ENCODE measurements at places on chromosomes 3 and 15.

DNA sequence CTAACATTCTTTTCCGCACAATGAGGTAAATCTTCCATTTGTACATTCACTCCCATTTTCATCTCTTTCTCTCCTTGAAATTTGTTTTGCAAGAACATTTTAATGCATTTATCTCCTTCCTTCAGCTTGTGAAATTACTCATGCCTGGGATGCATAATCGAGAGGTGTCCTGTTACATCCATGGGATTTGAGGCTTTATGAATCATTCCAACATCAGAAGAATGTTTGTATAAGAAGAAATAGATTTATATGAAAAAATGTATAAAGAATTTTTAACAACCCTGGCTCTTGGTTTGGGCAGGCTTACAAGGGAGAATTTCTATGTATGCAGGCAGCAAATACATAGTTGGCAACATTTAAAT, 93.2 kb upstream of the MBNL1 start:
- DNase-seq = no peak

GRCh38 chr15:73683777-73684580, at the start of gene CD276:
TSS of gene CD276 (plus strand) at chr15:73684383. CDS start at chr15:73699640, 15,257 bp downstream.
- DNase-seq = no peak

GRCh38 chr3:104032283-104032682, 1334.4 kb upstream of the ALCAM start:
- DNase-seq = no peak

DNA sequence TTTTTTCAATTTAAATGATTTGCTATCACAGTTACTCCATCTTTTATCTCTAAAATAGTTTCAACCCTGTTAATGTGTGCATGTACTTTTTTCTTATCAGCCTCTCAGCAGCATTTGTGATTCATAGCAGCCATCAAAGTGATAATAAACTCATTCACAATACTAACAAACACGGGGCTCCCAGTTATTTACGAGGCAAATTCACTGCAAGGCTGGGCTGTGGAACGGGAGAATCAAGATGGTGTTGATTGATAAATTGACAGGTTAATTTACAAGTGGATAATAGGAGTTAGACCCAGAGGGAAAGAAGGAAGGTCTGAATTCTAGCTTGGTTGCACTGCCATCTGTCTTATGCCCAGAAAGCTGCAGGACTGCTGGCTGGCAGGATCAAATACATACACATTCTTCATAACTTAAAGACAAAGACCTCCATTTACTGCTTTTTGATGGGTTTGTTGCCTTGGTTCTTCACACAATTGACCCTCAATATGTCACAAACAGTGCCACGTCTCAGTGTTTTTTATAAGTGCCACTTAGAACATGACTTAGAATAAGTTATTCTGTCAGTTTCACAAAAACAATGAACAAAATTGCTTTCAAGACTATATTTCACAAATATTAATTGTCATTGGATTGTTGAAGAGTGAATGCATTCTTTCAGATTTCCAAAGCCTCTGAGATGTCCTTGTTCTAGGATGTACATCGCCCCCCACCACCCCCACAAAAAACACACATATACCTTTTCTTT, 562.8 kb downstream of the NR2F2 start:
- no peak for DNase-seq

DNA sequence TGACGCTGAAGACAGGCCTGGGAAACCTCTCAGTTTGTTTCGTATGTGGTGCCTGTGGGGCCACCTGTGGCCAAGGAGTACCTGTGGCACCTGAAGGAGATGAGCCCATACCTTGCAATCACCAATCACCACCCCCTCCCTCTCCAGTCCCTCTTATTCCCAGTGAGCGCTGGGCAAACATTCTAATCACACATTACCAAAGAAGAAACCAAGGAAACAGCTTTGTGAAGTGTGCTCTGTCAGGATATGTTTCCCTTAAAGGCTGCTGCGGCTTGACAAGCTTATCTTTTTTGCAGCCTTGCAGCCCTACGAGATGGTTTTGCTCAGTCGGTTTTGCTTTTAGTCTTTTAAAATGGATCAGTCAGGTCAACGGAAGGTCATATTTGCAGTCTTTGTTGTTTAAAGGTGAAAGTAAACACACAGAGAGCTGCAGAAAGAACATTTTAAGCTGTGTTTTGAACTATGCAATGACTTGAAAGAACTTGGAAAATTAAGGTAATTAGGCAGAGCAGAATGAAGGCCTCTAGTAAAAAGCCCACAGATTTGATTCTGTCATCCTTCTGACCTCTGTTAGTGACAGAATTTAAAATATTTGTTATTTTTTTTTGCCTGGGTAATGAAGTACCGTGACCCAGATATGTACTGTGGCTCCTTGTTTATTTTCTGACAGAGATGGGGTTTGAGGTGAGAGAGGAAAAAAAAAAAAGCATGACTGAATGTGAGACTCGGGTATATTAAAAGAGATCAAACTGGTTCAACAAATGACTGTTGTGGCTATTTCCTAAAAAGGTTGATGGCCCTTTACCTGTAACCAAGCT, 461.4 kb downstream of the NSUN3 start:
- DNase-seq = no peak

DNA sequence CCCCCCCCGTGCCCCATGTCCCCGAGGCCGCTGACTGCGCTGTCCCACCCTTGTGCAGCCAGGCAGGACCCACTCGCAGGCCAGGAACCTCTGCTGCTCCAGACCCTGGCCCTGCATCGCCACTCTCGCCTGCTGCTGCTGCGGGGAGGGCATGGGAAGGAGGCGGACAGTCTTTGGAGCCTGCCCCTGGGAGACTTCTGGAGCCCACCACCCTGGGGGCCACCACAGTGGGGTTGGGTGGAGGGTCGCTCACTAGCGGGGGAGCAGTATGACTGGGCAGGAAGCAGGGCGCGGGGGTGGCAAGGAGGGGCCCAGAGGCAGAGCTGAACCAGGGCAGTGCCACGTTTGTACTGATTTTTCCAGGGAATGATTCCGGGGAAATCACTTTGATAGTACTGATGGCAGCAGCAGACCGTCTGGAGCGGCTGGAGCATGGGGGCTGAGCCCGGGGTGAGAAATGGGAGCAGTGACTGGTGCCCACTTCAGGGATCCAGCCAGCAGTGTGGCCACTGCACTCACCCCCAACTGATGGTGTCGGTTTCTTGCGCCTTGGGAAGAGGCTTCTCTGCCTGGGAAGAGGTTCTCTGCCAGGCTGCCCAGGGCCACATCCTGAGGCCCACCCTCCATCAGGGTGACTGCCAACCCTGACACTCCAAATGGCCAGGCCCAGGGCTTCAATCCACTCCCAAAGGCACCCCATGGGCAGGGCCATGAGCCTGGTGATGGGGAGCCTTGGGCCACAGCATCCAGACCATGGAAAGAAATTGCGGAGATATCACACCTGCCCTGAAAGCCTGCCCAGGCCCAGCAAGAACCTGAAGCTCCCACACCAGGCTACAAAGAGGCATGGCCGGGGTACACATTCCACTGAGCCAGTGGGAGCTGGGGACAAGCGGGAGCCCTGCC, 53.7 kb downstream of the LSAMP start:
- DNase-seq = no peak

- DNase-seq = peak; percentile 33
Observed at GRCh38 chr3:130894130-130894985, 474 bp downstream of the ATP2C1 start.

- no peak for DNase-seq
Observed at GRCh38 chr3:184751204-184752040, 39.6 kb upstream of the MAGEF1 start.

DNA sequence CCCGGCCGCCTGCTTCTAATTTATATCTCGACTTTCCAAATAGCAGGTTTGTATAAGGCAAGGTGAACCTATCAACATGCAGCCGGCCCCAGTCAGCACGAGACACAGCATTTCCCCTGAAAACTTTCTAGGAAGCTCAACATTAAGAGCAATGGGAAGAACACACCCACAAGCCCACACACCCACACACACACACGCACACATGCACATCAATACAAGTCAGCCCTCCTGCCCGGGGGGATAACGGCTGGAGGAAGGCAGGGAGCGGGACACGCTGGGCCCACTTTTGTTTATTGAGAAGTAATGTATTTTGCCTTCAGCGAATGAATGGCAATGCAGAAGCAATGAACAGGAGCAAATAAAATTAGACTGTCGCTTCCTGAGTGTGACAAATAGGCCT, 83.5 kb downstream of the PCSK6 start:
- DNase-seq = no peak

DNA sequence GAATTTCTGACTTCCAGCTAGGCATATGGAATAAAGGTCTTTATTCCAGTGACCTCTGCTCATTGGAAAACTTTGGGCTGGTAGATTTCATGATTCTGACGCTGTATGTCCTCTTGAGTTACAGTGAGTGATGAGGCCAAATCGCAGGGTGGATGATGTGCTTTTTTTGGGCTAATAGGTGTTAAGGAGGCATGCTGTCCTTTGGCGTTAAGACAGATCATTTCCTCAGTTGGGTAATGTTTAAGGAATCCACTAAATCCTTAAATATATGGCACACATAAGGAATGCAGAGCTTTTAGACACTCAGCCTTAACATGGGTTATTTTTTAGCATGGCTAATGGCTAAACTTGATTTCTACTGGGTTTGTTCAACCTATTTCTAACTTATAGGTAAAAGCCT, 87.9 kb downstream of the LPP start:
- no peak for DNase-seq

GRCh38 chr3:151133917-151134450, 48.5 kb downstream of the MED12L start:
- no peak for DNase-seq

GRCh38 chr3:81864272-81864671, 102.8 kb upstream of the GBE1 start:
- DNase-seq = no peak

GRCh38 chr15:57048930-57049549, 130.6 kb downstream of the TCF12 start:
- DNase-seq = no peak

- DNase-seq = no peak
Observed at GRCh38 chr3:190564175-190564574, 50.3 kb downstream of the IL1RAP start.

DNA sequence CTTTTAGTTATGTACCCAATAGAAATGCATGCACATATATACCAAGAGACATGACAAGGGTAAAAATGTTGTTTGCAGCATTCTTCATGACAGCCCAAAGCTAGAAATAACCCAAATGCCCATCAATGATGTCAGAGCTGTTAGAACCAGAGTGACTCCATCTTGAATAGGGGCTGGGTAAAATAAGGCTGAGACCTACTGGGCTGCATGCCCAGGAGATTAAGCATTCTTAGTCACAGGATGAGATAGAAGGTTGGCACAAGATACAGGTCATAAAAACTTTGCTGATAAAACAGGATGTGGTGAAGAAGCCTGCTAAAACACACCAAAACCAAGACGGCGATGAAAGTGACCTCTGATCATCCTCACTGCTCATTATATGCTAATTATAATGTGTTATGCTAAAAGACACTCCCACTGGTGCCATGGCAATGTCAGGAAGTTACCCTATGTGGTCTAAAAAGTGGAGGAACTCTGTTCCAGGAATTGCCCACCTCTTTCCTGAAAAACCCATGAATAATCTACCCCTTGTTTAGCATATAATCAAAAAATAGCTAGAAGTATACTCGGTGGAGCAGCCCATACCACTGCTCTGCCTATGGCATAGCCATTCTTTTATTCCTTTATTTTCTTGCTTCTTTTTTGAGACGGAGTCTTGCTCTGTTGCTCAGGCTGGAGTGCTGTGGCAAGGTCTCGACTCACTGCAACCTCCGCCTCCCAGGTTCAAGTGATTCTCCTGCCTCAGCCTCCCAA, 32.9 kb downstream of the ZBTB11 start:
- DNase-seq = peak; percentile 54

- no peak for DNase-seq
Observed at GRCh38 chr3:9422712-9423424, 25.5 kb downstream of the SETD5 start.
